Mesendoderm (in vitro differentiated cells): ENCODE measurements at places on chromosomes 3 and 15.

- DNase-seq, result no peak
These were observed 11.7 kb downstream of the ARHGEF26 start for GRCh38 chr3:154132777-154133375.

GRCh38 chr3:71101014-71101413 is 482.5 kb downstream of the FOXP1 start:
- DNase-seq, result peak; percentile 43

DNA sequence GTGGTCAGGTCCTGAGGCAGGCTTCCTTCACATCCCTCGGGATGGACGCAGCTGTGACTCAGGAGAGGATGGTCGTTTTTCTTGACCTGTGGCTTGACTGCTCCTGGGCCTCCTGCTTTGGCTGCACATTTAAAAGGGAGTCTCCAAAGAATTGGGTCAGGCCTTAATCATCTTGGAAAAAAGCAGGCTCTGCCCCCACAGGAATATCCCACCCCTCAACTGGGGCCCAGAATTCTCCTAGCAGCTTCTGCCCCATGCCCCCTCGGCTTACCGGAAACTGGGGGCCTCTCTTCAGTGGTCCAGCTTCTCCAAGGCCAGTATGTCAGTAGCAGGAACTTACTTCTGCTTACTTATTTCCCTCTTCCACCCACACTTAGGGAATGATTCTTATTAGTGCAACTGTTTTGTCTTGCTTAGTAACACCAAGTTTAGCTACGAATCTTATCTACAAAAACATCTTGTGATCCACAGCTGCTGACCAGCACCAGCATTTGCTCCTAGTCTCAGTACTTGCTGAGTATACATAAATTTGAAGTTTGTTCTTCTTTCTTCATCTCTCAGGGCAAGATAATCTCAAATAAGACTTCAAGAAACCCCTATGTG is 35.7 kb downstream of the ATG7 start:
- DNase-seq, result no peak

- no peak for DNase-seq
These were observed 73.9 kb upstream of the SLC6A11 start for GRCh38 chr3:10741891-10742671.

DNA sequence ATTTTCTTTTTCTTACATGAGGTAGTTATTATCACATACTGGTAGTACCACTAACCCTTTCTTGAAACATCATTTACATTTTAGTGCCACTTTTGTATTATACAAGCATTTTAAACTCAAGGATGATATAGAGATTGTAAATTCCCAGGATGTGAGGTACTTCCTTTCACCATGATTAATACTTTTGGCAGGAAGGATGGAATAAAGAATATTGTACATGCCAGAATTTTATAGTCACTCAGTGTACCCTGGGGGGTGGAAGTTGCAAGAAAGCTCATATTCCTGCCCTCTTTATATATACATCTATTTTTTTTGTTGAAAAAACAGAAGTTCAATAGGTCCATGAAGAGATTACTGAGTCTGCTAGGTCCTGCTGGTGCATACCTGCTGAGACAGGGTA is 141.0 kb upstream of the PLSCR5 start:
- no peak for DNase-seq

- DNase-seq, result no peak
These were observed 46.6 kb upstream of the TNIK start for GRCh38 chr3:171506743-171507319.

- no peak for DNase-seq
These were observed 68.1 kb downstream of the TRIM69 start for GRCh38 chr15:44804298-44805046.

GRCh38 chr3:34013818-34014570 is 215.6 kb downstream of the PDCD6IP start:
- DNase-seq, result no peak

- DNase-seq, result no peak
These were observed 78.4 kb upstream of the MRPS22 start for GRCh38 chr3:139265131-139266016.

DNA sequence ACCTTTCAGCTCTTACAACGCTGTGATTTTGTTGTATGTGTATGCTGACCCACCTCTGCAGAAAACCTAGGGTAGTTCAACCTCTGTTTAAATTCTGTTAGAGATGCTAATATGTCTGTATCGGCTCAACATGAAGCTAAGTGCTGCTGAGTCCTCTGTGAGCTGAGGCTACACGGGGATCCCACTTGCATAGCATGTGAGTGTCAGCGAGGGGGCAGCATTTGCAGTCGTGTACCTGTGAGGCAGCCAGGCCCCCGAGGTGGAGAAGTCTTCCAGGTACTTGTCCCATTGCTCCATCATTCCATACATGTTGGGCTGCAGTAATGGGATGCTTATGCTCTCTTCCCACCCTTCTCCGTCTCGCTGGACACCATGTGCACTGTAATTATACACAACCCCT is 3.7 kb downstream of the MKRN2OS start:
- peak; percentile 54 for DNase-seq

DNA sequence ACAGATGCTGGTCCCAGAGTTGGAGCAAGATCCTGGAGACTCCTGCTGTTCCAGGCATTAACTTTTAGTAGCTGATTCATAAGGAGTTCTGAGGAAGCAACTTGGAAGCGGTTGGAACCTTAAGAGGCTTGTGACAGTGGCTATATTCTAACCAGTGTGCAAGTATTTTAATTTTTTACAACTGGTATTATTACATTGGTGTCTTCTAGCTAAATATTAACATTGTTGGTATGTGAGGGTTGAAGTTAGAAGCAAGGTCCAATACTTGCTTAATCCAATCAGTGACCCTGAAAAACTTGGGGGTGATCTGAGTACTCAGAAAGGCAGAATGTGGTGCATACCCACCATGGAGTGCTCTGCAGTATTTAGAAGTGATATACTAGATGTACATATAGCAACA is 1.5 kb upstream of the OR4F15 start:
- no peak for DNase-seq

- no peak for DNase-seq
These were observed 13.2 kb upstream of the NMB start for GRCh38 chr15:84671211-84671610.

DNA sequence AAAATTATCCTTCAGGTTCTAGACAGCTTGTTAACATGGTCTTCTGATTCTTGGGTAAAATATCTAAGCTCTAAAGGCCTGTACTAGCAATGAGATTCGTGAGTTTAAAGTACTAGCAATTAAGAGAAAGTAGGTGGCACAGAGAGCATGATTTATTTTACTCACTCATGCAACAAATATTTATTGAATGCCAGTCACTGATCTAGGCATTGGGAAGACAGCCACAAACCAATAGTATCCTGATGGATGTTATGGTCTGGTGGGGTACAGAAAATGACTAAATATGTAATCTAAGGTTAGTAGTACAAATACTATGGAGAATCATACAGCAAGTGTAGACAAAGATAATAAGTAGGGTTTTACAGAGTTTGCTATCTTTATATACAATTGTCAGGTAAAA is 751.3 kb downstream of the ZNF385D start:
- no peak for DNase-seq

GRCh38 chr3:160540551-160540950 is 24.8 kb downstream of the KPNA4 start:
- DNase-seq, result peak; percentile 16

DNA sequence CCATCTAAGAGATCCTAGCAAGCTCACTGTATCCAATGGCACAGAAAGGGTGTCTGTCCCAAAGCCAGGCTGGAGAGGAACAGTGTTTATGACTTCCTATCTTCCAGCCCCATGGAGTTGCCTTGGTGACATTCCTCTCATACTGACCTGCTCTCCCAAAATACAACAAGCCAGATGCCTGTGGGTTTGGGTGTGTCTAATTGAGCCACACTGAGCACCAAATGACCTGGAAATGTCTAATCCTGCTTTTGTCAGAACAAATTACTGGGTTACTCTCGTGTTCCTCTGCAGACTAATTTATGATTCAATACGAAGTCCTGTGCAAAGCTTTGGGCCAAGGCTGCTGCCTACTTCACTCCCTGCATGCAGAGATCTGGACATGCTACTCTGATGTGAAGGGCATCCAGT is 98.1 kb upstream of the STRIT1 start:
- peak; percentile 66 for DNase-seq

DNA sequence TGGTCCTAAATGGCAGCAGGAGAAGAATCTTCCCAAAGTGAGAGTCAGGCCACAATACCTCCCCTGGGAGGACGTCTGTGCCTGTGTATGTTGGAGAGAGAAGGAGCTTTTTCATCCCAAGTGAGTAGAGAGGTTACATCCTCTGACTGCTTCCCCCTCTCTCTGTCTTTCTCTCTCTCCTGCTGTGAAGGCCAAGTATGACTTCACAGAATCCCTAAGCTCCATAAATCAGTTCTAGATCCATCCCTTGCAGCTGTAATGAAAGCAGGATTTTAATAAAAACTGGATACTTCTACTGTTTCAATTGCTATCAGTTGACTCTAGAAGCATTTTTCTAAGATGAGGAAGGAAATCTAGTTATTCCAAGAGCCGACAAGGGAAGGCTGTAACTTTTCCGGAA is 389.1 kb upstream of the PROK2 start:
- DNase-seq, result no peak

- DNase-seq, result peak; percentile 47
These were observed 589.6 kb downstream of the PDCD6IP start for GRCh38 chr3:34387826-34388564.

DNA sequence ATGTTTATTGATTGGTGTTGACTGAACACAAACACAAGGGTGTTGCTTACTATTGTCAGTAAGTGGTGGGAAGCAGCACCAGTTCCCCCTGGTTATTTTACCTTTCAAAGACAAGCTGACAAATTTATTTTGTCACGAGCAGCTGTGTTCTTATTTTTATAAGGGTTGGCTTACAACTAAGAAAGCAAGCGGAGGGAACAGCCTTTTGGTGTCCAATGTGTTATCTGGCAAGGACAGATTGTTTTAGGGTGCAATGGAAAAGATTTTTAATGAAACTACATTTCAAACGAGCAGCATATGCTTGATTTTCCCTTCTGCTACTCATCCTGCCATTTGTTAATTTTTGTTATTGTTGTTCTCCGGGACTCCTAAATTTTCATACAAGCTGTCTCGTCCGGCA is 920.6 kb upstream of the CFAP20DC start:
- DNase-seq, result no peak

DNA sequence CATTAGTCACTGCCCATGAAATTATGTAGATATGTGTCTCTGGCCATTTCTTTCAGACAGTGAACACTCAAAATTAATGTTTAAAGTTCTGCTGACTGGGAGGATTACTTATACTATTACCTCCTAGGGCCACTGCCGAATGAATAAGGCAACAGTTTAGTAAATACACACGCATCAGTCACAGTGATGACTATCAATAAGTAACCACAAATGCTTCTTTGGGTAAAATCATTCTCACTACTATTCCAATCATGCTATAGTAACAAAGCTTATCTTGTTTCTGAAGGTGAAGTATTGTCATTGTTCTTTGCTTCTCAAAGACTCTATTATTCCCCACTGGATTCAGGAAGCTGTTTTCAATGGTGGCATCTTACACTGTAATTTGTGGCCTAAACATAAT is 478.8 kb downstream of the EPHA3 start:
- DNase-seq, result no peak

- DNase-seq, result no peak
These were observed 301.8 kb upstream of the PDZRN3 start for GRCh38 chr3:73926360-73927202.

GRCh38 chr15:78978601-78979179 is 33.8 kb upstream of the CTSH start:
- no peak for DNase-seq

- DNase-seq, result no peak
These were observed 35.1 kb upstream of the SPTBN5 start for GRCh38 chr15:41928637-41929620.

DNA sequence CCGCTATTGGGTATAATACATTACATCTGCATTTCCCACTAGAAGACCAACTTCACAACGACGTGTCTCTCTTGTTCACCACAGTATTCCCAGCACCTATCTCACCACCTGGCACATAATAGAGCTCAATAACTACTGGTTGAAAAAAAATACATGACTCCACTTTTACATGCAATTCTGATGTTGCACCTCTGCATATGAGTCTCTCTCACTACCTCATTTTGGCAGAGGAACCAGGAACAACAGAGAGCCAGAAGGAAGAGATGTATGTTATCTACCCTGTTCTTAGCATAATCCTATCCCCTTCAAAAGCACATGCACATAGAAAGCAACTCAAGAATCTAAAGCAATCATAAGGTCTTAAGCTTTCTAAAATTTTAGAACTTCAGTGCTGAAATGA is 61.6 kb downstream of the SHQ1 start:
- no peak for DNase-seq

DNA sequence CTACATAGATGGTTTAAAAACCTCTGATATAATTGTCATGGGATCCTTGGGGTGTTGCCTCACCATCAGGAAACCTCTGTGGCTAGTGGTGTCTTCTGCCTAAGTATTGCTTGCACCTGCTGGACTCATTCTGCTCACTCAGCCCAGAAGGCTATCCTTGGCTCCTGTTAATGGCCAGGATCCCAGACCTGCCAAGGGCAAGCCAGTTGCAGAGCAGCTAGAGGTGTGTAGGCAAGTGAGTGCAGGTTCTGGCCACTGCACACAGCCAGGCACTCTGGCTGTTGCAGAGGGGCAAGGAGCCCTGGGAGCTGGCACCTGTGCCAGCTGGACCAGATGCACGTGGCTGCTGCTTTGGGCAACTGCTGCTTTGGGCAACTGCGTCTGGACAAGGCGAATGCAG is 1125.8 kb downstream of the SI start:
- DNase-seq, result no peak

DNA sequence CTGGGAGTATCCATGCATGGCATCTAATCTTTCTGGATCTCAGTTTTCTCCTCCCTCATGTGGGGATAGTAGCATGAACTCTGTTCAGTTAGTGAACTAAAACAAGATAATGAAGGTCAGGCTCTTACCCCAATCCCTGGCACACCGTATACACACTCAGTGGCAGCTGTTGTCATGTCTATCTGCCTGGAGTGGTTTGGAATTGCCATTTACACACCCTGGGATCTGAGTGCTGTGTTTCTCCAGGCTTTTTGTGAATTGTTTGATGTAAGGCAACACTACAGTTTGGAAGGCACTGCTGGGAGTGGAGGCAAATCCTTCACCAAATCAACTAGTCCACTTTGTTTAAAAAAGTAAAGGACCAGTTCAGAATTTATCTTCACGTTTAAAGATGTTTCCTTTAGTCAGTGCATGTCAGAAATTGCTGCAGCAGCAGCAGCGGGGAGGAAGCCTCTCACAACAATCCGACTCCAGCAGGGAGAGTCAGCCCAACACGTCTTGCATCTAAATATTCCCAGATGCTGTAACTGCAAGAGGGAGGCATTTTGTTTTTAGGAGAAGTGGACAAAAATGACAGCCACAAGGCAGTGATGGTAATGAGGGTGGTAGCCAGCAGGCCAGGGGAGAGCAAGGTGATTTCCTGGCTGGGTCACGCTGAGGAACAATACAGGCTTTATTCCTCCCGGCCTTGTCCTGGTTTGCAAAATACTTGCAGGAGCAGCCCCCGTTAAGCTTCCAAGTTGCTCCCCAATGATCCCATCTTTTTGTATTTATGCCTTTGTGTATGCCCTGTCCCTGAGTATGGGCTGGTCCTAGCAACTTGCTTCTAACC is 128.5 kb upstream of the LRIG1 start:
- no peak for DNase-seq

- no peak for DNase-seq
These were observed 370.5 kb downstream of the CTNNB1 start for GRCh38 chr3:41569632-41570305.

GRCh38 chr3:188516515-188516914 is 362.6 kb downstream of the LPP start:
- no peak for DNase-seq

- DNase-seq, result no peak
These were observed 3.5 kb downstream of the TSEN2 start for GRCh38 chr3:12487786-12488185.

GRCh38 chr15:81156324-81156723 is 22.3 kb downstream of the CFAP161 start:
- DNase-seq, result no peak

GRCh38 chr3:142680710-142681109 is 43.1 kb upstream of the TRPC1 start:
- DNase-seq, result no peak
